ENCODE measurements at places on chromosomes 7 and 10.

GRCh38 chr10:23742807-23743206 lies 303.9 kb downstream of the OTUD1 start:
- DNase-seq, result no peak

- no peak for DNase-seq
These were observed 205.9 kb downstream of the MBL2 start for GRCh38 chr10:52566471-52567246.

GRCh38 chr7:36037121-36037662 lies 115.9 kb upstream of the EEPD1 start:
- no peak for DNase-seq

DNA sequence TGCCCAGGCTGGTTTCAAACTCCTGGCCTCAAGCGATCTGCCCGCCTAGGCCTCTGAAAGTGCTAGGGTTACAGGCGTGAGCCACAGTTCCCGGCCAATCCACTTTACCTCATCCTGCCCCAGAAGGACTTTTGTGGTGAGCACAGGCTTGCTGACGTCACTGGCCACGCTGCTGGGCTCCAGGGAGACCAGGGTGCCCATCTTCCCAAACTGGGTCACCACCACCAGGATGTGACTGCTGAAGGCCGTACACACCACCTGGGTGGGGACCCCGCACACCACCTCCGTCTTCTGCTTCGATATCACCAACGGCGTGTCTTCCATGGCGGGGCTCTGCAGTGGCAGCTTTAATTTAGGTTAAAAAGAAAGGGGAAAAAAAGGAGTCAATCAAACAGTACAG lies 816 bp downstream of the PSMG3 start:
- DNase-seq, result peak; percentile 24

GRCh38 chr7:143284591-143285469 lies at the start of gene TMEM139:
Gene TMEM139, plus strand, starts transcription at chr7:143284958. Its CDS starts 1,000 bp downstream, at chr7:143285958.
- no peak for DNase-seq

Data from stimulated activated CD8-positive, alpha-beta memory T cell treated with anti-CD3 and anti-CD28 coated beads, Interleukin-7, amount 100 ng/mL, for 48 hours (primary cell).